ENCODE measurements at places on chromosomes 5 and 9.

DNA sequence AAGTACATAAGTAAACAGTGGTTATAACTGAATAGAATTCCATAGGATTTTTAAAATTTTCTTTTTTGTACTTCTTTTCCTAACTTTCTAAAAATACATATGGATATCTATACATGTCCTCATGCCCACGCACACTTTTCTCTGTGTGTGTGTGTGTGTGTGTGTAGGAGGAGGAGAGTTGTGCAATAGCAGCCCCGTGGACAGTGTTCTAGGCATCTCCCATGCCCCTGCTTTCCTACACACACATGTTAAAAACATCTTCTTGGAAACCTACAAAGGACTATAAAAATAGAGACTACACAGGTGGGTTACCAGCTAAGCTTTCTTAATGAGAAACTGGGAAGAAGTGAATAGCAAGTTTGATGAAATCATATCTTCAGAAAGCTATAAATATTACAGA, 19.8 kb upstream of the HEXB start:
- DNase-seq: no peak

DNA sequence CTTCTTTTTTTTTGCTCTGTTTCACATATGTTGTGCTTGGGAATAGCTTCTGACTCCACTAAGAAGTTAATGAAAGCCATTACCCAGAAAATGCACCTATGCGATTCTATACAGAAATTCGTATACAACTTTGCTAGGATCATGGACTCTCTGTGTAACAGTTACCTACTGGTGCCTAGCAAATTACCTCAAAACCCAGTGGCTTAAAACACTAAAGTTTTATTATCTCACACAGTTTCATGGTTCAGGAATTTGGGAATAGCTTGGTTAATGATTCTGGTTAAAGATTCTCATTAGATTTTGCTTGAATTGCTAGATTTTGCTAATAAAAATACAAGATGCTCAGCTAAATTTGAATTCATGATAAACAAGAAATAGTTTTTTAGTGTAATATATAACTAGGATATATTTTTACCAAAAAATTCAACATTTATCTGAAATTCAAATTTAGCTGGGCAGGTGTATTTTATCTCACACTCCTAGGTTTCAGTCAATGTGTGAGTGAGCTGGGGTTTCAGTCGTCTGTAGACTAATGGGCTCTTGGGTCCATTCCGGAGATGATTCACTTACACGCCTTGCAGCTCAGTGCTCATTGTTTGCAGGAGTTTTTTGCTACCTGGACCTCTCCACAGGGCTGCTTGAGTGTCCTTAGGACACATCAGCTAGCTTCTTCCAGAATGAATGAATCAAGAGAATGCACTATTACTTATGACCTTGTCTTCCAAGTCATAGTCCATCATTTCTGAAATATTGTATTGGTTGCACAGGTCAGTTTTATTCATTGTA, 75.1 kb downstream of the MROH2B start:
- no peak for DNase-seq

DNA sequence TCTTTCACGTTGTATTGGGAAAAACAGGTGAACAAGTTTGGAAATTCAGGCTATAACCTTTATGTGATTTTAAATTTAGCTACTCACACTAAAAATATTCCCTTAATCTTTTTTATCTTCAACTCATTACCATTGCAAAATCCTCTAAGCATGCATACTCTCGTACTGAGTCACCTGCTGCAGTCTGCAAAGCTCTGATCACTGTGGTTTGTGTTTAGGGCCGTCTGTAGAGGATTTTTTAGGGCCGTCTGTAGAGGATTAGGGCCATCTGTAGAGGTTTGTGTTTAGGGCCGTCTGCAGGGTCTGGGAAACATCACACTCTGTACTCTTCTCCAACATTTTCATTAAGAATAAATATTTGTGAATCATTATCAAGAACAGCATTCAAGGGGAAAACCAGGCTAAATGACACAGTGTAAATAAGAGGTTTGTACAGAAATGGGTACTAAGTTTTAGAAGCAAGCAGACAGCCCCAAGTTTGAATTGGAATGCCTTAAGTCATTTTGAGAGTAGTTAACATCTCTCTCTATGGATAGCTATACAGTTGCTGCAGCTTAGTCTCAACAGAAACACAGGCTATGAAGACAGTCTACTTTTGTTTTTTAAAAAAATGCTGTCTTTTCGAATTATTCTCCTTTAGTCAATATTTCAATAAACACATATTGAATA, 155.0 kb upstream of the TSLP start:
- DNase-seq: peak; percentile 83

GRCh38 chr5:101942321-101942882, 353.7 kb downstream of the SLCO4C1 start:
- DNase-seq: no peak

- DNase-seq: no peak
Measured at GRCh38 chr5:159231167-159231566, 21.8 kb upstream of the RNF145 start.

DNA sequence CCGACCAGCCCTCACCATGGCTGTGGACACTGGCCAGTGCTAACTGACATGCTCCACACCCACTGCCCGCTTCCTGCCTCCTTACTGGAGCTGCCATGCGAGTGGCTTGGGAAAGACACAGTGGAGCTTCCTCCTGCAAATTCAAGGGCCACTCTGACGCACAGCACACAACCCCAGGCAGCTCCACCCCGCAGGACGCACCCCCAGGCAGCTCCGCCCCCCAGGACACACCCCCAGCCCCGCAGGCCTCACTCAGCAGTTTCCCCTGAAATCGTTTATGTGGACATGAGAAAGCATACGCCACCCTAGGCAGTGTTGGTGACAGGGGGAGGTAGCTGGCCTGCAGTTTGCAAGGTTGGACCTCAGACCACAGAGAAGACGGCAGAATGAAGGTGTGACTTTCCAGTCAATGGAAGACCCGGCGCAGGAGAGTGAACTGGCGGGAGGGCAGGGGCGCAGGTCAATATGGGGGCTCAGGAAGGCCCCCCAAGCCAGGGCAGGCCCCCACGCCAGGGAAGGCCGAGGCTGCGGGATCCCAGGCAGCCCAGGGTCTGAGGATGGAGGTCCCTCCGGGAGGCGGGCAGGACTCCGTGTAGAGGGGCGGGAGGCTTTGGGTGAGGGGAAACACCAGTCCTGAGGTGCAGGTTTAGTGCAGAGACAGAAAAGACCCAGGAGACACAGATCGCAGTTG, 21.6 kb downstream of the LPCAT1 start:
- no peak for DNase-seq

- DNase-seq: no peak
Measured at GRCh38 chr5:33088176-33088575, 352.6 kb upstream of the TARS1 start.

GRCh38 chr5:157918811-157919742, 60.1 kb upstream of the CLINT1 start:
- no peak for DNase-seq

DNA sequence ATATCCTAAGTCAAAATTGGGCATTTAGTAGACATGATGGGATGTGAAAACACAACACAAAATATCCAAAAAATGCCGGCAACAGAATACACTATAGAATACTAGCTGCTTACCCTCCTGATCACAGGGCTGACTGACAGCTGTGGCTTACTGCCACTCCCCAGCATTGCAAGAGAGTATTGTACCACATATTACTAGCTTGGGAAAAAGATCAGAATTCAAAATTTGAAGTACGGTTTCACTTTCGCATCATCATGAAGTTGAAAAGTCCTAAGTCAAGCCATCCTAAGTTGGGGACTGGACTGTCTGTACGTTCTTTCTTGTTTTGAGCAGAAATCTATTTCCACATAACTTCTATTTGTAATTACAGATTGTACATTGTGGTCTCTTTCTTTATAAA, 851.4 kb downstream of the MAT2B start:
- no peak for DNase-seq

GRCh38 chr9:117315236-117315635, 99.6 kb downstream of the ASTN2 start:
- no peak for DNase-seq

GRCh38 chr9:32589083-32589723, 16.2 kb upstream of the NDUFB6 start:
- DNase-seq: peak; percentile 17

GRCh38 chr5:103410172-103410571, 151.6 kb downstream of the MACIR start:
- DNase-seq: no peak

GRCh38 chr9:132794730-132795380, 83.2 kb downstream of the AK8 start:
- no peak for DNase-seq

GRCh38 chr5:53032188-53032587, 43.0 kb downstream of the ITGA2 start:
- DNase-seq: no peak

- peak; percentile 92 for DNase-seq
Measured at GRCh38 chr5:28523888-28524635, 1485.7 kb upstream of the CDH9 start.

DNA sequence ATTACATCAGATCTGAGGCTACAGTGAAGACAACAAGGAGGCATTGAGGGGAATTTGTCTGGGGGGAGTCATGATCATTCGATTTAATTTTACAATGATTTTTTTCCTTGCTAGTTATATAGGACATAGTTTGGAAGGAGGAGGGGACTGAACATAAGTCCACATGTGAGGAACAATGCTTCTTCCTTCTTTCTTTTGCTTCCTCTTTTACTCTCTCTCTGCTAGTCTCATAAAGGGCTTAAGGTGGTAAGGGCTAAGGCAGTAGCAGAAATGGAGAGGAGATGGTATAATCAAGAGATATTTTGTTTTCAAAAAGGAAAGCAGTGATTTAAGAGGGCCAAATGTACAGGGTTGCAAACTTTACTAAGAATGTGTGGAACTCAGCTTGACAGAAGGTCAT, 64.3 kb downstream of the GRIN3A start:
- DNase-seq: no peak

DNA sequence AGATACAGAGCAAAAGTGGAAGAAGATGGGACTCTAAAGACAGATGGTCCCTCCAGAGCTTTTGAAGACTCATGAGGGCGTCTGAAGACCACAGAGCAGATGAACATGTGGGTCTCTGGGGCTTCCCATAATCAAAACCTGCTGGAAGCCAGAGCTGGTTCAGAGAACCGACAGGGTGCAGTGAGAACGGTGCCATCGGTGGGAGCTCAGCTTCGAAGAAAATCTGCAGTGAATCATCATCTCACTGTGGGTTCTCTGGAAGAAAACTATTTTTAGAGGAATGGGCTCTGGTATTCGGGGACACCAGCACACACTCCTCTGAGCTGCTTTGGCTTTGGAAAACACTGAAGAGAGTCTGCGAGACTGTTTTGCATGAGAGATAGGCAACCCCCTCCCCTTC, 222.4 kb upstream of the PANK3 start:
- peak; percentile 77 for DNase-seq

DNA sequence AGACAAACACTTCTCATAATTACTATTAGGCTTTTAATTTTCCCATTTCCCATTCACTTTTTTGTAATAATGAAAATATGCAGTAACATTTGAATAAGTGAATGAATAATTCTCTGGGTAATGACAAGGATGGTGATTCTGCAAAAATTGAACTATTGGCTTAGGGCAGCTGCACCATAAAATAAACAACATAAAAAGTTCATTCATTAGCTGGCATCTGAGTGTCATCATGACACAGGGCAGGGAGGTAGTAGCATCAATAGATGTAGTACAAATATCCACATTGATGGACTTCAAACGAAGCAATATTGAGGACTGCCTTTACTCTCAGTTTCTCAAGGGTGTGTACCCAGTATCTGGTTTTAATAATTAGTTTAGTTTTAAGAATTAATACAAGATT, 4.9 kb downstream of the MEGF10 start:
- DNase-seq: no peak

DNA sequence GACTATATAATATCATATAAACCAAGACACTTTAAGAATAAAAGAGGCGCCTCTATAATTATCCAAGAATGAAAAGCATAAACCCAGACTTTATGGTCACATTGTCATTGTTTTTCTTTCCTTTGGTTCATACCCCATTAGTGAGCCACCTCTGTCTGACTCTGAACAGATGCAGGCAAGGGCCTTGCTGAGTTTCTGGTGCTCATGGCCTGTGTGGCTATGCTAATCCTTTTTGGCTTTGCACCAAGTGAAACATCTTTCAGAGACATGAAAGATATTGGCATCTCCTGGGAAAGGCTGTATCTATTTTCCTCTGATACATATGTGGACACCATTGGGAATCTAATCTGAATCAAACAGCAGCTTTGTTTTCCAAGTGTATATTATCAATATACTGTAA, 222.5 kb downstream of the CHSY3 start:
- DNase-seq: no peak

DNA sequence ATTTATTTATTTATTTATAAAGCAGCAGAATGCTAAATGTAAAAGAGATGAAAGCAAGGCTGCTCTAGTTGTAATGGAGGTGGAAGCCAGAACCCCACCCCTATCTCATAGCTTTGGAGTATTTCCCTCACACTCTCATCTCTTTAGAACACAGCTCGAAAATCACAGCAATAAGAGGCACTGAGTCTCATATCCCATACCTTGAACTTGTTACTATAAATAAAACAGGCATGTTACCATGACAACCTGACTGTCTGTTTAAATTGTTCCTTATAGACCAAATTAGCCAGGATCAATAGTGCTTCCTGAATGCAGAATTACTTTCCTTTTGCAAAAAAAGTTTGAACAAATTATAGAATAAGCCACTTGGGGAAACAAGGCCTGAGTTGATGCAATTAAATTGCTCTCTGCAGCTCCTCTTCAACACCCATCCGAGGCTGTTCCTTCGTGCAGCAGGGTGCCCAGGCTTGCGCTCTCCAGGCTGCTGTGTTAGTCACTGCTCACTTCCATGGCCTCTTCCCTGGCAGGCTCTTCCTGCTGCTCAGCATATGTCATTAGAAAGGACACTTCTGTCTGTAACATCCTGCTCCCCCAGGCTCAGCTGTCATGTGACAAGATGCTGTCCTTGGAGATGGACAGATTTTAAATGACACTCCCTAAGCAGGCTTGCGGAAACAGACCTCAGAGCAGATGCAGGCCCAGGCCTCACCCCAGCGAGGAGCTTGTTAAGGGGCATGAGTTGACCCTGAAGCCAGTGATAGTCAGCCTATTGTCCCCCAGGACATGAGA, 120.2 kb downstream of the CARTPT start:
- no peak for DNase-seq

GRCh38 chr9:16869131-16869881, 1.2 kb downstream of the BNC2 start:
- DNase-seq: no peak

- no peak for DNase-seq
Measured at GRCh38 chr5:97131921-97132320, 10.5 kb downstream of the LIX1 start.

DNA sequence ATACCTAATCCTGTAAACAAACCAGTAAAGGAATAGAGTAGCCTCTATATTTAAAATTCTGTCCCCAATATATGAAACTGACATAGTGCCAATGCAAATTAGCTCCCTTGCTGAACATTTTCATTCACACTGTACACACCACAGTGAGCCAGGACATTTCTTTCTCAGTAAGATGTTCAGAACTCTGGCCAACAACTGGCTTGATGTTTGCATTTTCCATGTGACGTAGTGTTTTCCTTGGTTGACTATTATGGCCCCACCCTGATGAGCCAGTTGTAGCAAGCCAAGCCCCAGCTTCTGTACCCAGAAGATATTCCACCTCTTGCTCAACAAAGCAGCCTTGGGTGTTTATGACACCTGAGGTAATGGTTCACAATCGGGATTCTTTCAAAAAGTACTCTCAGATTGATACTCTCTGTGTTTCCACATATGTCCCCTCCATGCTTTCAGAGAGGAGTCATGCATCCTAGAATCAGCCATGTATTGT, 17.7 kb upstream of the ANXA1 start:
- DNase-seq: no peak

Data from fibroblast of skin of left quadriceps (primary cell).